ENCODE measurements at places on chromosomes 13 and 19. TPM values are rescaled to one million over a fixed set of nuclear protein-coding genes. Genes with fewer than 3 reads are reported as not detected.
A peak's percentile ranks its signal among the peaks of the same experiment; 100 is the strongest.

DNA sequence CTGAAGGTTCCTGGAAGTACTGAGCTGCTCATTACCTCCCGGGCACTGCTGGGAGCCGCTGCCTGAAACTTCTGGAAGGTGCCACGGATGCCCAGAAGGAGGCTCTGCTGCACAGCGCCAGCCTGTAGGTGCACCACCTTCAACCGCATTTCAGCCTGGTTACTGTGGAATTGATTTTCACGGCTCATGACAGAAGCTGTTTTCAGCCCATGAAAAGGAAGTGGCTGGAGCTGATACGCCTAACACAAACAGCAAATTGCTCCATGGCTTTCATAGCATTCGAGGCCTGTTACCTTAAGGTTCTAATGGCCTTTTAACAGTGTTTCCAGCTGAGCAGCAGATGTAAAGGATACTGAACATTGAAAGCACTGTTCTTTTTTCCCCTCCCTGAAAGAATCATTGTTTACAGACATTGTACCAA is 22.0 kb downstream of the GPC6 start:
- no peak for DNase-seq
- no peaks in the 10 kb centered on the region for H3K4me1 ChIP-seq
- no peak overlapping the region for H3K27ac ChIP-seq
- H3K27me3 ChIP-seq = no peaks in the 10 kb centered on the region
- H3K36me3 ChIP-seq = no peaks in the 10 kb centered on the region
- no peak overlapping the region for H3K4me3 ChIP-seq

ADGRE3 gene
- not detected for total RNA-seq

- H3K4me3 ChIP-seq = no peak overlapping the region
- H3K36me3 ChIP-seq = no peaks in the 10 kb centered on the region
- no peaks in the 10 kb centered on the region for H3K27me3 ChIP-seq
- no peaks in the 10 kb centered on the region for H3K4me1 ChIP-seq
- H3K27ac ChIP-seq = no peak overlapping the region
Measured at GRCh38 chr13:33489563-33489962, 204.0 kb upstream of the STARD13 start.

DNA sequence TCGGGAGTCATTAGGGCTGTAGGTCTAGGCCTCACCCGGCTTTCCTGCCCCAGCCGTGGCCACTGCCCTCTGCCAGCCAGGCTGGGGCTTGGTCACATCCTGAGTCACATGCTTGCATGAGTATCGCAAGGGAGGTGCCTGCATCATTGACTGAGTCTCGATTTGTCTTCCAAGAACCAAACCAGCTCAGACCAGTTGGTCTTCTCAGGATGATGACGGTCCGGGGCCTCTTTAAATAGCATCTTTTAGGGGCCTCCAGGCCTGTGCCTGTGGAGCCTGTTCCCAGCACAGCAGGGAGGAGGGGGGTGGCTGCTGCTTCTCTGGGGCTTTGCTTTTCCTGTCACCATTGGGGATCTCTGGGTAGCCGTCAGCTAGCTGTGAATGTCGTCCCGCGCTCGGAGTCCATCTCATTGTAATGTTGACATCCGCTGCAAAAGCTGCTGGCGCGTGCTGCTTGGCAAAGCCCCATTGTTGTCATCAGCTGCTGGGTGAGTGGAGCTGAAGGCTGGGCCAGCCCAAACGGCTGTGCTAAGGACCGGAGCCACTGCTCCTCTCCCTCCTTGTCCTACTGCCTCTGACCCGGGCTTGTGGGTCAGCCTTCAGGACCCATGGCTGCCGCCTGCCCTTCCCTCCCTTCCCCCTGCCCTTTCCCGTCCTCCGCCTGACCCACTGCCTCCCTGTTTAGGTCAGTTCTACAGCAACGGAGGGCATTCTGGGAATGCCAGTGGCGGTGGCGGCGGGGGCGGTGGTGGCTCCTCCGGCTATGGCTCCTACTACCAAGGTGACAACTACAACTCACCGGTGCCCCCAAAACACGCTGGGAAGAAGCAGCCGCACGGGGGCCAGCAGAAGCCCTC is 14.3 kb upstream of the QTRT1 start:
- peak overlapping the region; percentile 62 for H3K27ac ChIP-seq
- peaks cover 47% of the 10 kb centered on the region for H3K4me1 ChIP-seq

DNA sequence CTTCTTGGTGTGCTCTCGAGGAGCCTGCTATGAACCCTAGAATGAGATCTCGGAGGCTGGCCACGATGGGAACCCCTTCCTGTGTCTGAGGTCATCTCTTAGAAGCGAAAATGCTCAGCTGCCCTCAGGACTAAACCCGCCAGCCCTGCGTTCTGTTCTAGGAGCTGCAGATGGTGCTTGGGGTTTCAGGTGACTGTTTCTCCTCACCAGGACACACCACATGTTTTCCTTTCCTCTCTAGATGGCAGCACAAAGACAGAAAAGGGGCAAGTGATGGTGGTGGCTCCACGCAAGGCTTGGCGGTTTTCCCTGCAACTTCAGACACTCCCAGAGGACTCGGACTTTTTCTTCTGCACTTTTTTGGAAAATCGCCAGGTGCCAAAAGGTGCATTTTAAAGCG is 60.1 kb downstream of the RNASEH2B start:
- no peaks in the 10 kb centered on the region for H3K36me3 ChIP-seq
- H3K4me1 ChIP-seq = no peaks in the 10 kb centered on the region
- H3K27me3 ChIP-seq = no peaks in the 10 kb centered on the region
- no peak overlapping the region for H3K27ac ChIP-seq
- DNase-seq = no peak

CFAP97D2 gene
- total RNA-seq = not detected

DNA sequence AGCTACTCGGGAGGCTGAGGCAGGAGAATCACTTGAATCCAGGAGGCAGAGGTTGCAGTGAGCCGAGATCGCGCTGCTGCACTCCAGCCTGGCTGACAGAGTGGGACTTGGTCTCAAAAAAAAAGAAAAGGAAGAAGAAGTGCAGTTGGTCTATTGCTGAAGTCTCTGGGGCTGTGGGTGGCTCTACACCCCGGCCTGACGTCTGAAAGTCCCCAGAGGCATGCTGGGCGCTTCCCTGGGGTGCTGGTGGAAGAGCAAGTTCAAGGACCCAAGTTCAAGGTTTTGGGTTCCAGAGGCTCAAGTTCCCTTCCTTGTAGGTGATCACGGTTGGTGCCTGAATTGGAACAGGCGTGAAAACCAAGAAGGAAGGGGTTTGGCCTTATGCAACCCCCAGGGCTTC is 3.8 kb downstream of the HCN2 start:
- no peak overlapping the region for H3K27ac ChIP-seq
- H3K36me3 ChIP-seq = no peaks in the 10 kb centered on the region
- peaks cover 17% of the 10 kb centered on the region for H3K27me3 ChIP-seq
- peaks cover 26% of the 10 kb centered on the region for H3K4me1 ChIP-seq
- no peak for DNase-seq

- no peaks in the 10 kb centered on the region for H3K27me3 ChIP-seq
- H3K36me3 ChIP-seq = no peaks in the 10 kb centered on the region
- H3K27ac ChIP-seq = peak overlapping the region; percentile 77
- no peak for DNase-seq
- no peak overlapping the region for H3K4me3 ChIP-seq
- H3K4me1 ChIP-seq = peaks cover 75% of the 10 kb centered on the region
Measured at GRCh38 chr19:1177322-1178114, 3.5 kb upstream of the SBNO2 start.

STOML3 gene
- total RNA-seq = not detected

GRCh38 chr19:48920949-48921348 is 12.6 kb upstream of the DHDH start:
- no peak for DNase-seq
- H3K36me3 ChIP-seq = peaks cover 17% of the 10 kb centered on the region
- no peak overlapping the region for H3K27ac ChIP-seq
- no peaks in the 10 kb centered on the region for H3K27me3 ChIP-seq
- no peak overlapping the region for H3K4me3 ChIP-seq
- H3K4me1 ChIP-seq = no peaks in the 10 kb centered on the region

AMH gene
- not detected for total RNA-seq

DNA sequence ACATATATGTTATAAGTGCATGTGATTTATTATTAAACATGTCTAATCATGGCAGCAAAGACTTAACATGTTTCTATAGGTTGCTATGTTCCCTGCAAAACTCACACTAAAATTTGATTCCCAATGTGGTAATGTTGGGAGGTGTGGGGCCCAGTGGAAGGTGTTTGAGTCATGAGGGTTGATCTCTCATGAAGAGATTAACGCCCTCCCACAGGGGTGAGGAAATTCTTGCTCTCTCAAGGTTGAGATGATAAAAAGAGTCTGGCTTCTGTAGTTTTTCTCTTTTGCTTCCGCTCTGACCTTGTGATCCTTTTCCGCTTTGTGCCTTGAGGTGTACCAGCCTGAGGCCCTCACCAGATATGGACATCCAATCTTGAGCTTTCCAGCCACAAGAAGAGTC is 737.5 kb upstream of the SLITRK5 start:
- no peak overlapping the region for H3K4me3 ChIP-seq
- no peak overlapping the region for H3K27ac ChIP-seq
- H3K4me1 ChIP-seq = no peaks in the 10 kb centered on the region

DNA sequence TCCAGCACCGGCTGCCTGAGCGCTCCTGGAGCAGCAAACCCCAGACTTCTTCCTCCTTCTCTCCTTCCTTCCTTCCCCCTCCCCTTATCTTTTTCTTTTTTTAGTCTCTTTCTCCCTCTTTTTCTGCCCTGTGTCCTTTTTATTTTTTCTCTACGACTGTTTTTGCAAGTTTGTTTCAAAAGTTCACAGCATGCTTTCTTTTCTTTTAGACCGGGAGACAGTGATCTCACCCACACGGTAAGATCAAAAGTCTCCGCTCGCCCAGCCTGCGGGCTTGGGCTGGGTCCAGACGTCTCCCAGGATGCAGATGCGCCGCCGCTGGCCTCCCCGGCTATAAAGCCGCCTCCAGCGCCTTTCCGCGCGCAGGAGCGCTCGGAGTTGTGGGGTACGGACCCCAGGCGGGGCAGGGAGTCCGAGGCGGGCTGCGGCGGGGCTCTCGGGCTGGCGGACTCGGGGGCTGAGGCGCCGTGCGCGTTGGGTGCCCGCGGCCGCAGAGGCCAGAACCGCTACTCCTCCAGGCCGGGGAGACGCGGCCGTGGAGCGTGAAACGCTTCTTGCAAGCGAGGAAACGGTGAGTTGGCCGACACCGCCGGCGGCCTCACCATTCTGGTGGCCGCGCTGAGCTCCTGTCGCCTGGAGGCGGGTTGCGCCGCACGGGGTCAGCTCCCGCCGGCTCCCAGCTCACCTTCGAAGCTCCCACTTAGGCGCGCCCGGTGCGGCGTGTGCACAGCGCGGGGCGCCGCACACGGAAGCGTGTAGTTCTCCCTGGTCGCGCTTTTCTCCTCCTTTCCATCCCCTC is 2.0 kb upstream of the TSHZ3 start:
- no peaks in the 10 kb centered on the region for H3K36me3 ChIP-seq
- no peak for DNase-seq
- peak overlapping the region; percentile 98 for H3K27ac ChIP-seq
- H3K4me1 ChIP-seq = peaks cover 74% of the 10 kb centered on the region

GRCh38 chr13:100751826-100752225 is 77.2 kb upstream of the TMTC4 start:
- H3K27ac ChIP-seq = no peak overlapping the region
- H3K4me3 ChIP-seq = no peak overlapping the region
- no peak for DNase-seq
- H3K36me3 ChIP-seq = no peaks in the 10 kb centered on the region
- H3K27me3 ChIP-seq = no peaks in the 10 kb centered on the region

RFPL4A gene
- total RNA-seq = not detected

DNA sequence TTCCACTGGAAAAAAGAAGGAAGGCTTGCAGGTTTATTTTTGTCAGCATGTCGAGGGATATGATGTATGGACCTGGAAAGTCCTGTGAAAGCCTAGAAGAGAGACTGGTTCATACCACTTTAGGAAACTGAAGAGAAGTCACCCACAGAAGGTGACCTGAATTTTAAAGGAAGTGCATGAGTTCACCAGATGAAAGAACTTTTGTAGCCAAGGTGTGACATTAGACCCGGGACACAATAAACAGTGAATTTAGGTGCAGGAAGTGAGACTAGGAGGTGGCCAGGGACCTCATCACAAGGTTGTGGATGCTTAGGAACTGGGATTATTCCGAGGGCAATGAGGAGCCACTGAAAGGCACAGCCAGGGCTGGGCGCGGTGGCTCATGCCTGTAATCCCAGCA is 79.1 kb downstream of the ZNF429 start:
- no peaks in the 10 kb centered on the region for H3K27me3 ChIP-seq
- H3K36me3 ChIP-seq = no peaks in the 10 kb centered on the region
- DNase-seq = no peak
- no peak overlapping the region for H3K4me3 ChIP-seq

MED29 gene
- total RNA-seq = 11.8 TPM

COMP gene
- total RNA-seq = 1.3 TPM

- peaks cover 100% of the 10 kb centered on the region for H3K4me1 ChIP-seq
- H3K36me3 ChIP-seq = peaks cover 22% of the 10 kb centered on the region
- peak overlapping the region; percentile 77 for H3K27ac ChIP-seq
- no peak overlapping the region for H3K4me3 ChIP-seq
- DNase-seq = no peak
Measured at GRCh38 chr19:6233827-6234511, 45.8 kb downstream of the MLLT1 start.

DNA sequence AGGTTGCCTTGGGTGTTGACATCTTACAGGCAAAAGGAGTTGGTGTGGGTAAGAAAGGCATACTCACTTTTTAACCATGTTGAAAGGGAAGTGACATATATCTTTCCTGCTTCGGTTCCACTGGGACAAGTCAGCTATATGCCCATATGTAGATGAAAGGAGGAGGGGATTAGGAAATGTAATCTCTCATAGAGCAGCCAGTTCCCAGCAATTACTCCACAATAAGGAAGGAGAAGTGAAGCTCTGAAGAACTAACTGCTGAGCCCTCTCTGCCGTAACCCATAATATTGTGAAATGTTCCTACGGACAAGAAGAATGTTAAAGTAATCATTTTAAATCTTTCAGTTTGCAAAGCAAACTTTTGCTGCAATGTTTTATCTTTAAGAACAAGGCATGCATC is 82.2 kb downstream of the EDNRB start:
- H3K27ac ChIP-seq = no peak overlapping the region
- H3K36me3 ChIP-seq = no peaks in the 10 kb centered on the region
- no peak for DNase-seq
- H3K4me1 ChIP-seq = no peaks in the 10 kb centered on the region

DNA sequence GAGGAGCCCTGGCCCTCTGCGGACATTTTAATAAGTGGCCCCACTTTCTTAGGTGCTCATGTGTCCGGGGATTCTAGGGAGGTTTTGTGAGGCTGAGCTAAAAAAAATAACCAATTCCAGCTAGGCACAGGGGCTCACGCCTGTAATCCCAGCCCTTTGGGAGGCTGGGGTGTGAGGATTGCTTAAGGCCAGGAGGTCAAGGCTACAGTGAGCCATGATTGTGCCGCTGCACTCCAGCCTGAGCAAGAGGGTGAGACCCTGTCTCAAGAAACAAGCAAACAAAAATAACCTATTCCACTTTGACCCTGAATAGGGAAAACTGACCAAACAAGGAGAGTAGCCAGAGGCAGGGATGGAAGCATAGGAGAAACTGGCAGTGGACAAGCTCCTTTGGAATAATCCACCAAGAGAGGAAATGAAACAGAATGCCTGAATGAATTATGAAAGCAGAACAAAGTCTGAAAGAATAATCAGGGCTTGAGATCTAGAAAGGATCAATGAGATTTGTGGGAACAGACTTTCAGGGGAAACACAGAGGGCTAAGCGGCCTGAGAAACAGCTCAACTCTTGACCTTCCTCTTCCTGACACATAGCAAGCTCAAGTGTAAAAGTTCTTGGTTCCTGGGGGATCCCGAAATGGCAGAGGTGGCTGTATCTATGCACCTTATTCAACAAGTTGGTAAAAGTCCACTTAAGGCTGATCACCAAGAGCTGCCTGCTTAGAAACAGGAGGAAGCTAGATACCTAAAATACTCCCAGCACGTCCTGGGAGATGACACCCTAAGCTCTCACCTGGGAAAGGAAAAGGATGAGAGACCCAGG is 30.1 kb upstream of the FFAR2 start:
- peaks cover 5% of the 10 kb centered on the region for H3K4me1 ChIP-seq
- H3K27ac ChIP-seq = no peak overlapping the region
- H3K4me3 ChIP-seq = no peak overlapping the region

- H3K27ac ChIP-seq = no peak overlapping the region
- no peak overlapping the region for H3K4me3 ChIP-seq
- DNase-seq = no peak
- peaks cover 69% of the 10 kb centered on the region for H3K36me3 ChIP-seq
Measured at GRCh38 chr19:21109116-21109515, 27.1 kb downstream of the ZNF714 start.

Data from esophagus squamous epithelium (tissue), 5 donors.